Stimulated activated CD8-positive, alpha-beta memory T cell treated with anti-CD3 and anti-CD28 coated beads, Interleukin-4, amount 100 ng/mL, for 4 hours (primary cell): ENCODE measurements at places on chromosomes 12 and 14.

- no peak for DNase-seq
These were observed 15.7 kb downstream of the SGPP1 start for GRCh38 chr14:63712123-63712522.

- no peak for DNase-seq
These were observed 48.4 kb downstream of the ZNF641 start for GRCh38 chr12:48302161-48302911.

- no peak for DNase-seq
These were observed 921 bp downstream of the RAD51B start for GRCh38 chr14:67820428-67820971.

DNA sequence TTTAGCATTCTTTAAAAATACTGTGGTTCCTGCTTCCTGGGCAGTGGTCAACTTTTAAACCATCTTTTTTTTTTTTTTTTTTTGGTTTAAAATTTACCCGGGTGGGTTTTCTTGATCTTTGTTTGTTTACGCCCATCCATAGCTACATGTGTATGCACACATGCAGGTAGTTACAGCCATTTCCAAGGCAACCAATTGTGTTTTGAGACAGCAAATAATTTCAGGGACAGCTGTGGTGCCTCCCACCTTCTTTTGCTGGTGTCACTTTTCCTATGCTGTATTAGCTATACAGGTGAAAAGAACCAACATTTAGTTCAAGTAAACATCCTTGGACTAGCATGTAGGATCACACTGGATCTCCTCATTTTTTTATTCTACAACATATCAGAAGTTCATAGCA lies 52.0 kb upstream of the PSMA6 start:
- DNase-seq: no peak

- no peak for DNase-seq
These were observed 117.6 kb upstream of the RASSF8 start for GRCh38 chr12:25840678-25841465.

DNA sequence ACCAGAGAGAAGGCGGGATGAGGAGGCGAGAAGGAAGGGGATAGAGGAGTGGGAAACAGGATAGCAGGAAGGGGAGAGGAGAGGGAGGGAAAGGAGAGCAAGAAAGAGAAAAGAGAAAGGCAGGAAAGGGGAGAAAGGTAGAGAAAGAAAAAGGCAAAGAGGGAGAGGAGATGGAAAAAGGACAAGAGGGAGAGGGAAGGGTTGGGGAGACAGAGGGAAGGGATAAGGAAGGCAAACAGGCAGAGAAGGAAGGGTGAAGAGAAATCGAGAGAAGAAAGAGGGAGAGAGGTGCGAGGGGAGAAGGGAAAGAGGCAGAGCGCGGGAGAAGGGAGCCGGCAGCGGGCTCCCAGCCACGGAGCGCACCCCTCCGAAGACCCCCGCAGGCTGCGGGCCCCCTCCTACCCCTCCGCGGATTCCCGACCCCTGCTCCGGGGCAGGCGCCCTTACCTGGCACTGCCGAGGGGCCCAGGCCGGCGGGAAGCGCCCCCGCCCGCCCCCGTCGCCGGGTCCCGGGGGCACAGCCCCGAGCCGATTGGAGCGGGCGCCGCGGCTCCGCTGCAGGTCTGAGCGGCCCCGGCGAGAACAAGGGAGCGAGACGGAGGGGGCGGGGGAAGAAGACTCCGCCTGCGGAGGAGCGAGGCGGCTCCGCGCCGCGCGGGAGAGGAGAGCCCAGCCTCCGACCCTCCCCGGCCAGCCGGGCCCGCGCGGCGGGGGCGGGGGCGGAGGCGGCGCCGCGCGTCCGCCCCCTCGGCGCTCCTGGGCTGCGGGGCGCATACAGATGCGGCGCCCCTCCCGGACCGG lies at the start of gene CDH24:
TSS of gene CDH24 (minus strand) at position 565 of the 801 bp plus-strand sequence. CDS start 1,787 bp downstream, outside the sequence.
- DNase-seq: no peak

- DNase-seq: no peak
These were observed 231.4 kb upstream of the RTL1 start for GRCh38 chr14:101134851-101135433.

GRCh38 chr12:112950701-112951100 lies 12.4 kb downstream of the OAS3 start:
- no peak for DNase-seq

- no peak for DNase-seq
These were observed 183.9 kb upstream of the PWP1 start for GRCh38 chr12:107501681-107502080.

DNA sequence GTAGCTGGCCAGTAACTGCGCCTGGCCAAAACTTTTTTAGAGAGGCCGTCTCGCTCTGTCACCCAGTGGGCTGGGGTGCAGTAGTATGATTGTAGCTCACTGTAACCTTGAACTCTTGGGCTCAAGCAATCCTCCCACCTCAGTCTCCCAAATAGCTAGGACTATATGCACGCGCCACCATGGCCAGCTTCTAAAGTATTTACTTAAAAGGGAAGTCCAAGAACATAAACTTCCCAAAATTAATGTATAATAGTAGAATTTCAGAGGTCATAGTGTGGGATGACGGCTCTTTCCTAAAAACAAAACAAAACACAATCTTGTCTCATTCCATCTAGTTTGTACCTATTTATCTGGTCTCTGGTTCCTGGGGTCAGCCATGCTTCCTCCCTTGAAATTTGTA lies 42.2 kb upstream of the FOS start:
- no peak for DNase-seq

DNA sequence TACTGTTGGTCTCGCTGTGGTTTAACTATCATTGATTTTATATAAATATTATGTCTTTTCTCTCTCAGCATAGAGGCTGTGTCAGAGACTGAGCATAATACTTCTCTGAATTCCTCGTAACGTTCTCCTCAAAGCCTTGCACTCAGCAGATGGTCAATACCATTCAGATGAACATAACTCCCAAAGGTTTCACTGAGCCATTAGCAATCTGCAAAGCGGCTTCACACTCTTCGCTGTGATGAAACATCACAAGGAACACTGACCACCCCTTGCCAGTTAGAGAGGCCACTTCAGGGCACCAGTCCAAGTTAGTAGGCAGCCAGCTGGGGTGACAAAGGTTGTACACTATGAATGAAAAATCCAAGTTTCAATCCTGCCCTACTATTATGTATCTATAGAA lies 30.1 kb upstream of the STON2 start:
- no peak for DNase-seq

DNA sequence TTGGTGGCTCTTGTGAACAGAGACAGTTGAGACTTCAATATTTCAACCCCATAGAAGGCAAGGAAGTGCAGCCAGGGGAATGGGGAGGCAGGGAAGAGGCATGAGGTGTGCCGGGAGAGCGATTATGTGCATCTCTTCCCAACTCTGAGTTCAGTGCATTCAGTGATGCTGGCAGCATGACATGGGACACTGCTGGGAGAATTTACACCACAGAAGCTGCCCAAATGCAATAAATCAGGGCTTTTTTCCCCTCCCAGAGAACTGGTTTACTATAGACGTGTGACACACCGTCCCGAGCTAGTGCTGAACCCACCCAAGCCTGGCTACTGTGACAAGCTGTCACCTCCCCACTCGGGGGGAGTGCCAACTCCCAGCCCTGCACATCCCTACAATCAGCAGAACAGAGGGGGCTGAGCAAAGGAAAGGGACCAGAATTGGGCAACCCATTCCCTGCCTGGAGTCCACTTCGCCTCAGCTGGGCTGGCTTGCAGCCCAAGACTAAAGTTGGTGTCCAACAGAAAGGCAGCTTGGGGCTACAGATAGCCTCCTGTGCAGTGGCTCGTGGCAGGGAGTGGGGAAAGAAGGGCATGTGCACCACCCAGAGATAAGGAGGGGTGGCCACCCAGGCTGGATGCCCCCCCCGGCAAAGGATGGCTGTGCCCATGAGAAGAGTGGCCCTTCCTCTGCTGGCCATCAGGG lies 16.7 kb downstream of the AHSA1 start:
- no peak for DNase-seq

DNA sequence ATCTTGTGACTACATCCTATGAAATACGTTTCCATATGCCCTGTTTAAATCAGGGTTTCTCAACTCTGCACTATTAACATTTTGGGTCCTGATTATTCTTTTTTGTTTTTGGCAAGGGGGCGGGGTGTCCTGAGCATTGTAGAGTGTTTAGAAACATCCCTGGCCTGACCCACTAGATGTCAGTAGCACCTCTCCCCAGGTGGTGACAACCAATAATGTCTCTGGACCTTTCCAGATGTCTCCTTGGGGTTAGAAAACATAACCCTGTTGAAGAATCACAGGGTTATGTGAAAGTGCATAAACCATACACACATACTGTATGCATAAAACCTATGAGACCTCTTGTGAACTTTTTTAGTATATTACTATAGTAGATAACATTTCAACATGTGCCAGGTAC lies 1.4 kb downstream of the ACAD10 start:
- DNase-seq: no peak

DNA sequence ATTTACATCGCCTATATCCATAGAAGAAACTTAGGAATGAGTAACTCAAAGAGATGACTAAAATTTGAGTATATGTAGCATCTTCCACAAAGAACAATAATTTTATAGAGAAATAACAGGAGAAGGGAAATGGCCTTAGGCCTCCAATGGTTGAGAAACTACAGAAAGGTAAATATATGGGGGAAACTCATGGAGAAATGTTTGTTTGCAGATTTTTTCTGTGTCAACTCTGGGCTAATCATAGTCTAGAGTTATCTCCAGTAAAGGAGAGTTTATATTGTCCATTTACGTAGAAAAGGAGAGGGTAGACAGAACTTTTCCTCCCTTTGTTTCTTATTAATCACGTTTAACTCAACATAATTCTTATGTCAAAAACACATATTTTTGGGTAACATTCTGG lies 244.2 kb downstream of the GLT1D1 start:
- no peak for DNase-seq

- DNase-seq: no peak
These were observed 541.9 kb upstream of the TBX3 start for GRCh38 chr12:115225845-115226244.

DNA sequence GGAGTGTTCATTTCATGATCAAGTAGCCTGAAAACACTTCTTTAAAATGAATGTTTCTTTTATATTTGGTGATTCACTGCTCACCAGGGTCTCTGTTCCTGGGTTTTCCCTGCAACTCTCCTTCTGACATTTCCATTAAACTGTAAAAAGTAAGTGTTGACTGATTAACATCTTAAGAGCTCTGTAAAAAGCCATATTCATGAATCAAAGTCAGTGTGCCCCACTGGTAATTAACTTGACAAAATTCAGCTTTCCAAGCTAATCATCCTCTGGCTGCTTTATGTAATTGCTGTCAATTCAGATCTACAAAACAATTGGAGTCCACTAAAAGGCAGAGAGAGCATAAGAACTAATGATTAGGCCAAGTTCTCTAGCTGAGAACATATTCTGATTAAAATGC lies 41.6 kb downstream of the CNTN1 start:
- DNase-seq: no peak
